ENCODE measurements at places on chromosomes 3 and 15. TPM values are rescaled to one million over a fixed set of nuclear protein-coding genes. Genes with fewer than 3 reads are reported as not detected.

GRCh38 chr3:61808526-61808925 is 247.2 kb downstream of the PTPRG start:
- no peak for DNase-seq

DNA sequence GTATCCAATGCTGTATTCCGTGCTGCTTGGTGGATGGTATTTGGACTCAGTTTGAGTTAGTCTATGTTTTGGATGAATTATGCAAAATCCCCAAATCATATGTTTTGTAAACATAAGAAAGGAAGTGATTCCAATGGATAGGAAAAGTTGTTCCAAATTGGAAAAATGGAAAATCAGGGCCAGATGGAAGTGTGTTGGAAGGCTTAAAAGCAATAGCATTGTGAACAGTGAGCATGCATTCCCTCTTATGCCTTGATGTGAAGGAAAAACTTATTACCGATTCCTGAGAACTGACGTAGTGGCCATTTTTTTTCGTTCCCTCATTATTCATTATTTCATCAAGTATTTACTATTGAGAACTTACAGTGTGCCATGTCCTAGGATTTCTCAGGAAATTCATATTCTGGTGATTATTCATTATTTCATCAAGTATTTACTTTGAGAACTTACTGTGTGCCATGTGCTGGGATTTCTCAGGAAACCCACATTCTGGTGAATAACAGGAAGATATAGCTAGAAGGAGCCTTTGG is 144.1 kb upstream of the TPRG1 start:
- no peak for DNase-seq

- DNase-seq, result no peak
Measured at GRCh38 chr15:81959196-81959595, 86.6 kb downstream of the MEX3B start.

GRCh38 chr3:176430244-176431037 is 766.8 kb downstream of the TBL1XR1 start:
- no peak for DNase-seq

- DNase-seq, result no peak
Measured at GRCh38 chr3:102179326-102180177, 255.3 kb upstream of the ZPLD1 start.

- peak; percentile 3 for DNase-seq
Measured at GRCh38 chr15:94287794-94288246, 56.5 kb downstream of the MCTP2 start.

GRCh38 chr3:18249126-18249525 is 176.0 kb downstream of the SATB1 start:
- no peak for DNase-seq

The PSMD2 gene
- 150 TPM for total RNA-seq

The SPINK8 gene
- total RNA-seq, result not detected

The GOLGA6B gene
- not detected for total RNA-seq

The NR2E3 gene
- not detected for total RNA-seq

The HIGD2B gene
- total RNA-seq, result 0.47 TPM
